ENCODE measurements at places on chromosomes 3 and 15.
A peak's percentile ranks its signal among the peaks of the same experiment; 100 is the strongest.

DNA sequence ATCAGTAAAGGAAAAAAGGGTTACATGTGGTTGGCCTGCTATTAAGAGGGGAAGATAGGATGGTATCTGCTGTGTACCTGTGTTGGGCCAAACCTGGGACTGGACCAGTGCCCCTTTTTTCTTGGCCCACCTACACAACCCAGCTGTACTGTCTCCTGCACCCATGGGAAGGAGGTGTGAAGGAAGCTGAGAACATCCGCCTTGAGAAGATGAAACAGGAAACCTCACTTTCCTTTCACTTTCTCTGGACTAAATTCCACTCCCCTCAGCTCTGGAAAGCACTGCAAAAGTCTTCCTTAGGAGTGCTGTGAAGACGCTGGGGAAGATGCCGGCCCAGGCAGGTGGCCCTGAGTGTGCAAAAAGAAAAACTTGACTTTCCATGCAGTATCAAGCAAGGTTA lies 37.6 kb downstream of the LRRN1 start:
- no peak for DNase-seq

DNA sequence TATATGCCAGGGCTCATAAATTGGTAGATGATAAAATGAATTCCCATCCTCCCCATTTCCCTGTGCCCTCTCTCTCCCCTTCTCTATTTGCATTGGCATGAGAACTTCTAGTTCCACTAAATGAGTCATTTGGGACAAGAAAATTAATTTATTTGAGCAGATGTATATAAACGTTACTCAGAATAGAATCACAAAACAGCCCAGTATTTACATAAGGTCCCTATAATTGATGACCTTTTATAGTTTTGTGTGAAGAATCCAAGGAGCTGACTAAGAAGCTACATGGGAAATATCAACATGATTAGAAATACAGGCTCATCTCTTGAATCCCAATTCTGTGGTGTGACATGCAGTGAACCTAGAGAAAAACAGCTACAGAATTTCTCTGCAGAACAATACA lies 617.7 kb upstream of the NR2F2 start:
- no peak for DNase-seq

GRCh38 chr3:20608054-20608738 lies 422.2 kb upstream of the SGO1 start:
- peak; percentile 6 for DNase-seq

DNA sequence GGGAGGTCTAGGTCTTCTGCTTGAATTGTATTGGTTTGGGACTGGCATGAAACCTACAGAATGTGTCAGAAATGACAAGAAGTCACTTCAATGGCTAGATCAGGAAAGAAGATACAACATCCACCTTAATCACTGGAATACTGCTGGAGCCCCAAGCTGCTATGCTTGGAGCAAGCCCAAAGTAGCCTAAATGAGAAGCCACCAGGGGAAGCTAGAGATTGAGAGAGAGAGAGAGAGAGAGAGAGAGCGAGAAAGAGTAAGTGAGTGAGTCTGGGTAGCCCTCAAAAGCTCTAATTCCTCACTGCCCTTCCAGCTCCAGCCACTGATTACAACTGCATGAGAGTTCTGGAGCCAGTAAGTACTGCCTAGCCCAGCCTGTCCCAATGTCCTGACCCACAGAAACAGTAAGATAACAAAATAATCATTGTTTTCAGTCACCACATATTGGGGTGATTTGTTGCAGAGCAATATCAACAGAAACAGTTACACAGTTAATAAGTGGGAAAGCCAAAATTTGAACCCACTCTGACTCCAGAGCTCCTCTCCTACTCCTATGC lies 529.2 kb upstream of the GOLIM4 start:
- no peak for DNase-seq

- no peak for DNase-seq
Measured at GRCh38 chr15:64333986-64334929, 21.7 kb downstream of the CSNK1G1 start.

- no peak for DNase-seq
Measured at GRCh38 chr3:53695324-53695690, 150.9 kb downstream of the CHDH start.

- no peak for DNase-seq
Measured at GRCh38 chr3:114451561-114452018, 157.8 kb downstream of the TIGIT start.

GRCh38 chr15:31372635-31373091 lies 46.0 kb downstream of the KLF13 start:
- peak; percentile 69 for DNase-seq

- DNase-seq: no peak
Measured at GRCh38 chr3:47701388-47701787, 80.3 kb downstream of the SMARCC1 start.

GRCh38 chr15:96576596-96576995 lies 246.1 kb downstream of the NR2F2 start:
- no peak for DNase-seq

DNA sequence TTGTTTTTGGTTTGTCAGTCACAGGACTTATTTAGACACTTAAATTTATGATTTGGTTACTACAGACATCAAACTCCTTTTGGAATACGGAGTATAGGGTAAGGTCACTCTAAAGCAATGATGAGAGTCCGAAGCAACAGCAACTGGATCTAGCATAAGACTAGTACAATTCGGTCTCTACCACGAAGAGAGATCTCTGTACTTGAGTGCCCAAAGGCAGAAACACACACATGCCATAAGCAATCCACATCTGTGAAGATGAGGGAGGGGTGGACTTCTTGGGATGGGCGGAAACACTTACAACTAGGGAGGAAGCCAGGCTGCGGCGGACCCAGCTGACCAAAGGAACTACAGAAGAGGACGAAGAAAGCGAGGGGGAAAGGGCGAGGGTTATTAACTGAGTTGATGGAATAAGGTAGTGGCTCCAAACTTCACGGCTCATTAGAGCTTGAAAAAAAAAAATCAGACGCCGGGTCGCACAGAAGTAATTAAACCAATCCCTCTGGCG lies 595 bp downstream of the DPH6 start:
- no peak for DNase-seq
